ENCODE measurements at places on chromosomes 11 and 22. TPM values are rescaled to one million over a fixed set of nuclear protein-coding genes. Genes with fewer than 3 reads are reported as not detected.

GRCh38 chr11:76598426-76598839 is 72.1 kb downstream of the LRRC32 start:
- no peak for DNase-seq

Gene OR51A7
- polyA plus RNA-seq: not detected

Gene PNPLA5
- not detected for polyA plus RNA-seq

Gene CBX7
- polyA plus RNA-seq: 9.1 TPM

Gene INPP5J
- polyA plus RNA-seq: not detected

DNA sequence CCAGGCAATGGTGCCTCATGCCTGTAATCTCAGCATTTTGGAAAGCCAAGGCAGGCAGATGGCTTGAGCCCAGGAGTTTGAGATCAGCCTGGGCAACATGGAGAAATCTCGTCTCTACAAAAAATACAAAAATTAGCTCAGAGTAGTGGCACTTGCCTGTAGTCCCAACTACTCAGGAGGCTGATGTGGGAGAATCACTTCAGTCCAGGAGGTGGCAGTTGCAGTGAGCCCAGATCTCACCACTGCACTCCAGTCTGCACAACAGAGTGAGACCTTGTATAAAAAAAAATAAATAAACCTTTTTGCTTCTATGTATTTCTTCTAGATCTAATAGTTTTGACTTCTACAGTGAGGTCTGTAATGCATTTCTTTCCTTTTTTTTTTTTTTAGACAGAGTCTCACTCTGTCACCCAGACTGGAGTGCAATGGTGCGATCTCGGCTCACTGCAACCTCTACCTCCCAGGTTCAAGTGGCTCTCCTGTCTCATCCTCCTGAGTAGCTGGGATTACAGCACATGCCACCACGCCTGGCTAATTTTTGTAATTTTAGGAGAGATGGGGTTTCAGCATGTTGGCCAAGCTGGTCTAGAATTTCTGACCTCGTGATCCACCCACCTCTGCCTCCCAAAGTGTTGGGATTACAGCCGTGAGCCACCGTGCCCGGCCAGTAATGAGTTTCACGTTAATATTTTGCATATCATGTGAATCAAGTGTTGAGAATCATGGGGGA is 18.1 kb upstream of the RDX start:
- no peak for DNase-seq

DNA sequence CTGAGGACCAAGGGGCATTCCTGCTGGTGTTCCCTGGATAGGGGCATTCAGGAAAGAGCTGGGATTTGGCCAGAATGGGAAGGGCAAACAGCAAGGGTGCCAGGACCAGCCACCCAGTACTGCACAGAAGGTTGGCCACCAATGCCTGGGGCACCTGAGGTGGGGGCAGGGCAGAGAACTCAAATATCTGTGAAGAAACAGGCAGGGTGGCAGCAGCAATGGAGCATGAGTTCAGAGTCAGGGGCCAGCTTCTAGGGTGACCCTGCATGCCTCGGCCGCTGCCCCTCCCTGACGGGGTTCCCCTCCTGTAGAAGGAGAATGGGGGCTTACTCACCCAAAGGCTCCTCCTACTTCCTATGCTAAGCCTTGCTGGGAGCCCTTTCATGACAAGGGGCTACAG is 79.3 kb upstream of the SHANK2 start:
- DNase-seq: no peak

DNA sequence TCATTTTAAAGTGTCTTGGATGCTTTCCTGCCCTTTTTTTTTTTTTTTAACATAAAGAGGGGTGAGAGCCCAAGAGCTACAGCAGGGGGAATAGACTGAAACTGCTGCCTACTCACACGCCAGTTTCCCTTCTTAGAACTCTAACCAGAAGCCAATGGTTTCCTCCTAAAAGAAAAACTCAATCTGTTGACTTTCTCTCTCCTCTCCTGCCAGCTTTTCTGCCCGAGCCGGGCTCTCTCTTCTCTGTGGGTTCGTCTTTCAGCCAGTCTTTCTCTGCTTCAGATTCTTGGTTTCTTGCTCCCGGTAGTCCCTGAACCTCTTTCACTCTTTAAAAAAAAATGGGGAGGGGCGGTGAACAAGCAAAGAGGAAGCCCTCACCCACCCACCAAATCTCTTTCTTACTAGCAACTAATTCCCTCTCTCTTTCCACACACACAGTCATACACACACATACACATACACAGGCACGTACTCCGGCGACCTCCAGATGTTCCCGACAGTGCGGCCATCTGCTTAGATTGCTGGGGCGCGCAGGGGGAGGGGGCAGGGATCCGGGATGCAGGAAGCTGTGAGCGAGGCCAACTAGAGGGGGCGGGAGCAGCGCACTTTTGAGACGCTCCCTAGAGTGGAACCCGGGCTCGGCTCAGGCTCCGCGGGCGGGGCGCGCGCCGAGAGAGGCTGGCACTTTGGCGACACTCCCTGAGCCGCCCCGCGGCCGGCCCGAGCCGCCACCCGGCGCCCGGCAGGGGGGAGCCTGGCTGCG is 444 bp upstream of the TSKU start:
- no peak for DNase-seq

Measured in immature natural killer cell (primary cell).